Activated CD8-positive, alpha-beta memory T cell treated with anti-CD3 and anti-CD28 coated beads for 48 hours (primary cell): ENCODE measurements at places on chromosomes 3 and 15.

GRCh38 chr3:11230125-11230524 is 42.1 kb upstream of the ATG7 start:
- no peak for DNase-seq

DNA sequence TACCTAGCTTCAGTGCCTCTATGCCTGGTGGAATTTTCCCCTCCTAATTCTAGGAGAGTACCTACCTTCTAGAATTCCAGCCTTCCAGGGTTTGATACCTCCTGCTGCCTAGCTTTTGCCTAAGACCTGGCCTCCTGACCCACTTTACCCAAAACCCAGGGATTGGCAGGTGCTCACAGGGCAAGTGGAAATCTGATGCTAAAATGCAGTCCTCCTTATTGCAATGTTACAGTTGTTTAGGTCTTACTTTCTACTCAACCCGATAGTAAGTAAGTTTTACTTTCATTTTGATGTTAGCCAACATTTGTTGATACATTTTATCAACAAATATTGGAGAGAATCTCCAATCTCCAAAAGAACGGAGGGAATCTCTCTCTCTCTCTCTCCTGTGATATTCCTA is 275.9 kb downstream of the DOCK3 start:
- no peak for DNase-seq

- DNase-seq: no peak
Measured at GRCh38 chr3:126152901-126153694, 27.3 kb downstream of the ALDH1L1 start.

- DNase-seq: no peak
Measured at GRCh38 chr3:141814375-141814774, 51.2 kb downstream of the GRK7 start.

DNA sequence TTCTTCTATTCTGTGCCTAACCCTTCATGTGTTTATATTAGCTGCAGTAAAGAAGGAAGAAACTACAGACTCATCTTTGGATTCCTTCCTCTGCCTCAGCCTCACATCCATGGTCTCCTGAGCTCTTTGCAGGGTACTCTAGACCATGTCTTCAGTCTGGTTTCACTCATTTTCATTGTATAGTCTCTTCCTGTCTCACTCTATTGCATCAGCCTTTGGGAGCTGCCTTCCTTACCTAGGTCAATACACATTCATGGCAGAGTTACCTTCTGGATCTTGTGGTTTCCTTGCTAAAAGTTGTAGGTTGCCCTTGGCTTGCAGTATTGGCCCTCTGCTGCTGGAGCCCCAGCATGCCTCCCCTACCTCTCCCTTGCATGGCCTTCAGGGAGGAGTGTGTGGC is 31.5 kb upstream of the SCAANT1 start:
- no peak for DNase-seq

DNA sequence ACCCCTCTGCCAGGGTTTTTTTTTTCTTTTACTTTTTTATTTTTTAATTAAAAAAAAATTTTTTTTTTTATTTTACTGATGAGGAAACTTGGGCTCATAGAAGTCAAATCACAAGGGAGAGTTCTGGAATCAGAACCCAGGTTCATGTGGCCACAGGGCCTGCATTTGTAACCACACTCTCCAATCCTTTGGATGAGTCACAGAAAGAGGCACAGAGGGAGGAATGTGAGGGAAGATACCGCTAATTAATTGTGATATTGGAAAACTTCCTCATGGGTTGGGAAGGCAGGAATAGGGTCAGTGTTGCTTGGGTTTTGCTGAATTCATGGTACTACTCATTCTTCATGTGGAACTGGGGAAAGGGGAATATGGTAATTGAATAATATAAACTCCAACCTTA is 132.9 kb upstream of the SLC6A11 start:
- DNase-seq: no peak

DNA sequence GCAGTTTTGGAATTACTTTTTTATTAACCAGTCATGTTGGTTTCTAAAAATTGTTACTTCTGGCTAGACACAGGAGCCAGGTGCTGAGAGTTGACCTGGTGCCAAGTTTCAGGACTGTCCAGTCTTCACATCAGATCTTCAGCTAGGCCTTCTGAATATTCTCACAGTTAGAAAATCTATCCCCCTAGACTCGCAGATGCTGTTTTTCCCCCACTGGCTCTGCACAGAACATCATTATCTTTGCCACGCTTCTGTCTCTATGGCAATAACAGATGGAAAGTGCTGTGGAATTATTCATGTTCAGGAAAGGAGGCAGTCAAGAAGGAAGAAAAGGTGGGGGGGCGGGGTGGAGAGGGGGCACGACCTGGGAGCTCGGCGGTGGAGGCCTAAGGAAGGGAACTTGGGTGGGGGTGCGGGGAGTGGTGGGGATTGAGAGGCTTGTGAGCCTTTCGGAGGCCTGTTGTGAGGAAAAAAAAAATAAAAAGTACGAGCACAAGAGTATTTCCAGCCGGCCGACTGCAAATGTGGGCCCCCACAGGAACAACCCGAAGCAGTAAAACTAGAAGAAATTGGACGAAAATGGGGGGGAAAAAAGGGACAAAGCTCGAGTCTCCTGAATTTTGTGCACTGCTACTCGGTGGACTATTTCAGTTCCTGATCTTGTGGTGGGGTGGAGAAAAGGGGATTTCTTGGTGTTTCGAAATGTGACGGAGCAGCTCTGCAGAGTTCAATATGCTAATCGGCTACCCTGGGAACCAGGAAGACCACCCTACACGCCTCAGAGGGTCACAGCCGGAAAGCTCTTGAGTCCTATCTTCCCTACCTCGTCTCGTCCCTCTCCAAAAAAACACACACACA is 1.5 kb upstream of the SKIL start:
- no peak for DNase-seq

DNA sequence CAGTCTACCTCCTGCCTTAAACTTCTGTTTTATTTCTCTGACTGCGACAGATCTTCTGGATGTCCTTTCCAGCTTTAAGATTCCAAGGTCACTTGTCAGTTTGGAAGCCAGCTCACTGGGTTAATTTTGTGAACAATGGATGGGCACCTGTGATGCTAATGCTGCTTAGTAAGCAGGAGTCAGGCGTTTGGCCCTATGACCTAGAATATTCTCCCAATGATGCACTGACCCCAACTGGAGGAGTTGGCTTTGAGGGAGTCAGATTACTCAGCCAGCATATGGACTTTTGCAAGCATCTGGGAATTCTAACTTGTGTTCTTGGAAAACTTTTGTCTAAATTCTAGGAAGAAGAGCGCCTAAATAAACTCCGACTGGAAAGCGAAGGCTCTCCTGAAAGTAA is 28.1 kb downstream of the HACD3 start:
- no peak for DNase-seq

GRCh38 chr15:93479715-93480114 is 390.7 kb upstream of the RGMA start:
- DNase-seq: no peak

DNA sequence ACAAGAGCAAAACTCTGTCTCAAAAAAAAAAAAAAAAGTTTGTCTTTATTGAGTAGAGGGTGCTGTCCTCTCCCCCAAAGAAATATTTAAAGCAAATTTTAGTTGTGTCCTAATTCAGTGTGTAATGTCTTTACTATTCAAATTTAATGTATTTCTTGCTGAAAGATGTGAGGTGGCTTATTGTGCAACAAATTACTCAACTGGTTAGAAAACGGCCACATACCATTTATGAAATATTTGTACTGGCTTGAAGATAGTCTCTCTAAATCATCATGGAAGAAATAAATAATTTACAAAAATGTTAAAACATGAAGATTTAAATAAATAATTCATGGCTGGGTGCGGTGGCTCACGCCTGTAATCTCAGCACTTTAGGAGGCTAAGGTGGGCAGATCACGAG is 63.0 kb downstream of the SLTM start:
- no peak for DNase-seq

DNA sequence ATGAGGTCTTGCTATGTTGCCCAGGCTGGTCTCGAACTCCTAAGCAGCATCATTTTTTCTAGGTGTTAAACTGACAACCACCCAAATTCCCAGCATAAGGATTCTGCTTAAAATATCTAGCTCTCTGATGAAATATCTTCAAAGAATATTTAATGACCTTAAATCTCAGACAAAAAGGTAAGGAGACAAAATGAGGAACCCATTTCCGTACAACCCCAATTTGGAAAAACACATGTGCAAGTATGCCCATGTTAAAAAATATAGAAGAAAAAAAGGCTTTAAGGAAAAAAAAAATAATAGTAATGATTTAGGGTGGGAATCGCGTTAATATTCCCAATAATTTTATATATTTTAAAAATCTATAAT is 1.4 kb upstream of the SACM1L start:
- no peak for DNase-seq
